ENCODE measurements at places on chromosomes 12 and 14. TPM values are rescaled to one million over a fixed set of nuclear protein-coding genes. Genes with fewer than 3 reads are reported as not detected.

Gene ACVRL1
- 132 TPM for total RNA-seq

Gene RNFT2
- total RNA-seq = 1.1 TPM

Gene TMEM63C
- total RNA-seq = 60.2 TPM

DNA sequence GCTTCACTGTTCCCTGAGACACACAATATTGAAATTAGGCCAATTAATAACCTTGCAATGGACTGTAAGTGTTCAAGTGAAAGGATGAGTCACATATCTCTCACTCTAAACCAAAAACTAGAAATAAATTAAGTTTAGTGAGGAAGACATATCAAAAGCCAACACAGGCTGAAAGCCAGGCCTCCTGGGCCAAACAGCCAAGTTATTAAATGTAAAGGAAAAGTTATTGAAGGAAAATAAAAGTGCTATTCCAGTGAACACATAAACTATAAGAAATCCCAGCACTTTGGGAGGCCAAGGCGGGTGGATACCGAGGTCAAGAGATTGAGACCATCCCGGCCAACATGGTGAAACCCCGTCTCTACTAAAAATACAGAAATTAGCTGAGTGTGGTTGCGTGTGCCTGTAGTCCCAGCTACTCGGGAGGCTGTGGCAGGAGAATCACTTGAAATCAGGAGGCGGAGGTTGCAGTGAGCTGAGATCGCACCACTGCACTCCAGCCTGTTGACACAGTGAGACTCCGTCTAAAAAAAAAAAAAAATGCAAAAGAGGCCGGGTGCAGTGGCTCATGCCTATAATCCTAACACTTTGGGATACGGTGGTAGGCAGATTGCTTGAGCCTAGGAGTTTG is 10.4 kb upstream of the HEATR5A start:
- DNase-seq = no peak
- H3K4me1 ChIP-seq = peaks cover 3% of the 10 kb centered on the region
- H3K36me3 ChIP-seq = no peaks in the 10 kb centered on the region
- no peak overlapping the region for H3K4me3 ChIP-seq
- no peak overlapping the region for H3K27ac ChIP-seq

- H3K4me3 ChIP-seq = peak overlapping the region; percentile 74
- peak overlapping the region; percentile 90 for H3K27ac ChIP-seq
- no peaks in the 10 kb centered on the region for H3K36me3 ChIP-seq
Measured at GRCh38 chr14:50560931-50561285, 963 bp downstream of the ATL1 start.

- peak; percentile 47 for DNase-seq
- H3K27me3 ChIP-seq = no peaks in the 10 kb centered on the region
Measured at GRCh38 chr12:109927622-109928021, 27.5 kb downstream of the TCHP start.

DNA sequence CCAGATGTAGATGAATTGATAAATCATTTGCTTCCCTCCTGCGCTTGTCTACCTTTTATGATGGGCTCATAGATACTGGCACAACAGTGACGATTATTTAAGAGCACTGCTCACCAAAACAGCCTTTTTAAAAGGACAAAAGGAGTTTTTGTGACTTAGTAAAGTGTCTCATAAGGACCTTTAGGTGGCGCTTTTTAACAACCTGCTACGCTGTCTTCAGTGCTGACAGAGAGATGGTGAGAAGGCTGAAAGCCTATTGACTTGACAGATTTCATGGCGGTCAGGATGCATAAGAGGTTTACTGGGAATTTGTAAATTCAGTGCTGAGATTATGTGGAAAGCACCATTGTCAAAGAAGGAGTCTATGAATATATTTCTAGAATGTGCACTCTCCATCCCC is 87.6 kb downstream of the SLC15A5 start:
- H3K27ac ChIP-seq = no peak overlapping the region
- H3K36me3 ChIP-seq = no peaks in the 10 kb centered on the region
- no peaks in the 10 kb centered on the region for H3K27me3 ChIP-seq
- H3K4me1 ChIP-seq = no peaks in the 10 kb centered on the region
- no peak overlapping the region for H3K4me3 ChIP-seq

- no peak overlapping the region for H3K4me3 ChIP-seq
Measured at GRCh38 chr12:74441872-74442271, 95.8 kb upstream of the ATXN7L3B start.

DNA sequence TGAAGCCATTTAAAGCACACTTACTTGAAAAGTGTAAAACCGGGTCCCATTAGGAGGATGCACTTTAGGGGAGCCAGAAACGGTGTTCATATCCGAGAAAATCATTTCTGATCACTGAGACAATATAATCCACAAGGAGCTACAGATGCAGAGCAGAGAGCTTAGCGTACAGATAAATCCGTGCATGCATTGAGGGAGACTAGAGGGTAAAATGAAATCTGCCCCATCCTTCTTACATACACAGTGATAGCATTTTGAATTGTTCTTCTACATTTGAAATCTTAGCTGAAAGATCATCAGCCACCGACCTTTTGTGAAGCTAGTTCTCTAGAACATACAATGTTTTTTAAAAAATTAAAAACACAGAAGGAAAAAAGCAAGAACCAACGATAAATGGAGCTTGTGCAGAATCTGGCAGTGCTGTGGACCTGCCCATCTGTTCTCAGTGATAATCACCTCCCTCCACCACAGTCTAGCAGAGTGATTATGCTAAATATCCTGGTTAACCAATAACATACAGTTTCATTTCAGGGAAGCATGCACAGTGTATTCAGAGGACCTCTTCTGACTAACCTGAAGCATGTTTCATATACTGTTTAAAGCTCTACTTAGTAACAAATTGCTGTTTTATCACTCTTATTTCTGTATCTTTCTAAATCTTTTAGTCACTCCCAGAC is 161.1 kb downstream of the PPFIA2 start:
- no peak overlapping the region for H3K4me3 ChIP-seq
- H3K4me1 ChIP-seq = no peaks in the 10 kb centered on the region
- H3K36me3 ChIP-seq = no peaks in the 10 kb centered on the region

DNA sequence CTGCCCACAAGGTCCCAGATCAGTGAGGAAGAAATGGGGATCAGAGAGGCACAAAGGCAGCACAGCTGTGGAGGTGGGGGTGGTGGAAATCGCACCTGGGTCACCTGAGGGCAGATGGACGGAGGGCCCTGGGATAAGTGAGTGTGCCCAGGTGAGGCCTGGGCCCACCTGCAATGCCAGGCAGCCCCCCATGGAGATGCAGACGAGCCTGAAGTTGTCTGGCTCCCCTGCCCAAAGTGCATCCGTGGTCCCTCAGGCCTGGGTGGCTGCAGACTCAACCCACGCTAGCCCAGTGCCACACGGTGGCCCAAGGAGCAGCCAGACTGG is 84.9 kb downstream of the NCOR2 start:
- H3K36me3 ChIP-seq = no peaks in the 10 kb centered on the region
- H3K27me3 ChIP-seq = no peaks in the 10 kb centered on the region
- peak overlapping the region; percentile 68 for H3K27ac ChIP-seq
- peaks cover 15% of the 10 kb centered on the region for H3K4me1 ChIP-seq

- no peak overlapping the region for H3K4me3 ChIP-seq
- H3K27me3 ChIP-seq = no peaks in the 10 kb centered on the region
- no peak for DNase-seq
- H3K4me1 ChIP-seq = no peaks in the 10 kb centered on the region
- no peak overlapping the region for H3K27ac ChIP-seq
Measured at GRCh38 chr12:79358716-79359300, 332.0 kb downstream of the PAWR start.

DNA sequence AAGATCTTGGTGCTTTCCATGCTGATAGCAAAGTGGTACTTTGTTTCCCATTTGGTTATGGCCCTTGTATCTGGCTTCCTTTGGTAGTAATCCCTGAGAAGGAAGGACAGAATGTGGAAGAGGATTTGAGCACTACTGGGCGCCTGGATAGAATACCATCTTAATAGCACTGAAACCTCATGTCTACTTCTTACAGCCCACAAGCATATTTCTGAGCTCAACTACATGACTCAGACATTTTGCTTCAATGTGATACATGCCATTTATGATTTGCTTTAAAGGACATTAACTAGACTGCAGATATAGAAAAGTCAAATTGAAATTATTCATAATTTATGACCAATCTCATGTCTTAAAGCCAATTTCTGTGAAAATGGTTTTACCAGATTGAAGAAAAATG is 80.4 kb downstream of the LIN7A start:
- no peak overlapping the region for H3K27ac ChIP-seq
- DNase-seq = no peak
- H3K27me3 ChIP-seq = no peaks in the 10 kb centered on the region
- H3K4me3 ChIP-seq = no peak overlapping the region
- H3K36me3 ChIP-seq = no peaks in the 10 kb centered on the region

DNA sequence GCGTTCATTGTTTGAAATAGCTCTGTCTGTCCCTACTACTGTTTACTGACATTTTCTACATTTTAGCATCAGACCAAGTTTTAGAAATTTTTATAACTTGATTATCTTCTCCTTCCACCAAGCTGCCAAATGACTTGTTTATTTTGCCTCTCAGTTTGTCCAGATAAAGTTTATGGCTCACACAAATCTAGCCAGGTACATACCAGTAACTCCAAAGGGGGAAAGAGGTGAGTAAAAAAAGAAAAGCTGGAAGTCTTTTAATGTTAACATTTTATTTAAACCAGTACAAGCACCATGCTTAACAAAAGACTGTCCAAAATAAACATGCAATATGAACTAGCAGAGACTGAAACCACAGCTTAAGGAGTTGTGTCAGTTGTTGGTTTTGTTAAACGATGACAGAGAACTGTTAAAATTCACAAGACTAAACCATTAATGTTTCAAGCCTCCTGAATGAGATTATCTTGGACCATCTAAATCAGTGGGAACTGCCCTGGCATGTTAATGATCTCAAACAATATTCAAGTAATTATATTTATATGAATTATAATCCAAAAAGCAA is 14.5 kb downstream of the GMFB start:
- H3K4me3 ChIP-seq = no peak overlapping the region
- peaks cover 12% of the 10 kb centered on the region for H3K36me3 ChIP-seq
- no peak for DNase-seq
- H3K27ac ChIP-seq = peak overlapping the region; percentile 33

Gene NPFF
- total RNA-seq = not detected

DNA sequence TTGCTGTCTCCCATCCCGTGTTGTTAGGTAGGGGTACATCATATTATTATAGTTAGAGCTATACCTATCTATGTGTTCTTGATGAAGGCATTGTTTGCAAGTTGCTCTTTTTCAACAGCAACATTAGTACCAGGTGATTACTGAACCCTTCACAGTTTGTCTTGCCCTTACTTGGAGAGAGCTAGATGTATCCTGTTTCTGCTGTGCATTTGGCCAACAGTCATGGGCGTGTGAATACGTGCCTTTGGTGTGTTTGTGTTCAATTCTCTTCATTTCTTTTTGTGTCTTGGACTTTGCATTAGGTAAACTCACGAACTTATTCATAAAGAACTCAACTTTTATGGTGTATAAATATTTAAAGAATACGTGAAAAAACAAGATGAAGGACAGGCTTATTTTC is 14.3 kb downstream of the ARF6 start:
- H3K4me3 ChIP-seq = no peak overlapping the region
- no peak for DNase-seq
- no peak overlapping the region for H3K27ac ChIP-seq

GRCh38 chr14:95660651-95661515 is 25.3 kb upstream of the TCL1B start:
- H3K27me3 ChIP-seq = peaks cover 4% of the 10 kb centered on the region
- no peak overlapping the region for H3K4me3 ChIP-seq
- DNase-seq = no peak
- H3K36me3 ChIP-seq = no peaks in the 10 kb centered on the region
